ENCODE measurements at places on chromosomes 5 and 9. TPM values are rescaled to one million over a fixed set of nuclear protein-coding genes. Genes with fewer than 3 reads are reported as not detected.
A peak's percentile ranks its signal among the peaks of the same experiment; 100 is the strongest.

The ABLIM3 gene
- total RNA-seq = 32.8 TPM

The EQTN gene
- total RNA-seq = not detected

The OBP2B gene
- not detected for total RNA-seq

The NFIB gene
- 7.6 TPM for total RNA-seq

The ANKS6 gene
- 9.6 TPM for total RNA-seq

The SCGB3A2 gene
- total RNA-seq = not detected

The FRMPD1 gene
- total RNA-seq = not detected

The MAMDC4 gene
- 1.0 TPM for total RNA-seq

The ZNF454 gene
- not detected for total RNA-seq

The RASGRF2 gene
- total RNA-seq = 12.5 TPM

The ARL10 gene
- 2.5 TPM for total RNA-seq

The MLANA gene
- total RNA-seq = not detected

The RNF180 gene
- 0.79 TPM for total RNA-seq

The SPINK4 gene
- total RNA-seq = not detected

The COL27A1 gene
- 4.7 TPM for total RNA-seq

- DNase-seq = peak; percentile 45
Measured at GRCh38 chr5:75337366-75338021, 474 bp downstream of the HMGCR start.

GRCh38 chr9:93864840-93865239, 90.3 kb downstream of the BARX1 start:
- DNase-seq = no peak

DNA sequence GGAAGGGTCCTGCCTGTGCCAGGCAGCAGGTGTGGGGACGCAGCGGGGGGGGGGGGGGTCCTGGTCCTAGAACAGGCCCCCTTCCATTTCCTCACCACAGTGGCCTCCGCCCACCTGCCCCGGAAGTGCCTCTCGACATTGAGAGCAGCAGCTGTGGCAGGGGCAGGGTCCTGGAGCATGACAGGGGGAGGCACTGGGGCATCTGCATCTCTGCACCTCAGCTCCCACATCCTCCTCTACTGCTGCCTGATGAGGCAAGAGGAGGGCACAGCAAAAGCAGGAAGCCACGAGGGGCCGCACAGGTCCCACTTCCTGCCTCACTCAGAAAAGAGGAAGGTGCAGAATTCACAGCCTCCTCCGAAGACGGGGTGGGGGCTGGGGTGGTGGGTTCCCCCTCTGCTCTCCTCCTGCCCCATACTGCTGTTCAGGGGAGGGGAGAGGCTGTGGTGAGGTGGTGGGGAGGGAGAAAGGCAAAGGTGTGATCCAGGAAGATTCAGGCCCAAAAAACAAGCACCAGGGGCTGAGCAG, 14.8 kb downstream of the AKNA start:
- no peak for DNase-seq

DNA sequence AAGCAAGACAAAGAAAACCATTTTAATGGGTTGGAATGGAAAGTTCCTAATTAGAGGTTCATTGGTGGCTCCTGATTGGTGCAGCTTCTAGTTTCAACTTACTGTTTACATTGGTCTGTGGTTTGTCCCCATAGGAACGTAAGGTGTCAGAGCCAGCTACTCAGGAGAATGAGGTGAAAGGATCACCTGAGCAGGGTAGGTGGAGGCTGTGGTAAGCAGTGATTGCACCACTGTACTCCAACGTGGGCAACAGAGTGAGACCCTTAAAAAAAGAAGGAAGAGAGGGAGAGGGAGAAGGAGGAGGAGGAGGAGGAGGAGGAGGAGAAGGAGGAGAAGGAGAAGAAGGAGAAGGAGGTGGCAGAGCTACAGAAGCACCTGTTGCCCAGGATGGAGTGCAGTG, 30.4 kb downstream of the KCNIP1 start:
- DNase-seq = no peak

DNA sequence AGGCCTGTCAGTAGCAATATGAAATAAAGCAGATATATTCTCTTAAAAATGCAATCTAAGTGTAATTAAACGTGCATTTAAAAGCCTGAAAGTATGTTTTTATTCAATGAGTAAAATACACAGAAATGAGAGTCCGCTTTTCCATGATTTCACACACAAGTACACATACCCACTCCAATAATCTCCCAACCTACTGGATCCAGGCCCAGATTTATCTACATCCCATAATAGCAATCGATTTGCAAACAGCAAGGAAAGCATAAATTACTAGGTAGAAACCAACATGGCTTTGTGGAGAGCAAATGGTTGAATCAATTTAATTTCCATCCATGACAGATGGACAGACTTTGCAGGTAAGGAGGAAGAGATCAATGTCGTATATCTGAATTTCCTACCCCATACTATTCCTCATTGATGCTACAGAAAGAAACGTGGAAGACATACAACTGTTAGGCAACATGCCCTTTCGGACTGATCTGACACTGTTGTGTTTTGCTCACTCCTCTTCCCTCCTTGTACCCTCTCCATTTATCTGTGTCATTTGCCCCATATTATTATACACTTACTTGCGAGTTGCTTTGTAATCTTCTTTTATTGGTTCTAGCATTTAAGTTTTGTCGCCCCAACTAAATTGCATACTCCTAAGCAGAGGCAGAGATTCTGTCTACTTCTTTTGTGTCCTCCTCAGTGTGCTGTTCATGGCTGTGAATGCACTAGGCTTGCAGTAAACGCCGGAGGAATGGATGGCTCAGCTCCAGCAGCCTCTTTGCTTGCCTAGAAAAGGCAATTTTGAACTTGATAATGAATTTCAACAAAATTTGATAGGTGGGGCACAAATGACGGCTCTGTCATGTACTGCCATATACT, 133.6 kb downstream of the NFIB start:
- no peak for DNase-seq

GRCh38 chr9:2493529-2493928, 128.1 kb upstream of the VLDLR start:
- DNase-seq = no peak

DNA sequence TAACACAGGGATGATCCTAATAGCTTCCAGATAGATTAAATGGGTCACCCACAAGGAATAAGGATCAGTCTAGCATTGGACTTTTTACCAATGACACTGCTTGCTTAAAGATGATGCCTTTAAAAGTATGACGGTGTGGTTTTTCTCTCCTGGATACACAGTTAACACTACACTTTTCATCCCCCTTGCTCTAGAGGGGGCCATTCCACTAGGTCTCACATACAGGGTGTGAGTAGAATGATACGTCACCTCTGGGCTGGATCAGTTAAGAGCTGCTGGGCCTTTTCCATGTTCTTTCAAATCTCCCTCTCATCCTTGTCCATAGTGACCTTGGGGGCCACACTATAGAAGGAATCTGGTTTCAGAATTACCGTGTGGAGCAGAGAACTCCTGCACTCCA, 140.6 kb downstream of the FSTL4 start:
- DNase-seq = no peak

DNA sequence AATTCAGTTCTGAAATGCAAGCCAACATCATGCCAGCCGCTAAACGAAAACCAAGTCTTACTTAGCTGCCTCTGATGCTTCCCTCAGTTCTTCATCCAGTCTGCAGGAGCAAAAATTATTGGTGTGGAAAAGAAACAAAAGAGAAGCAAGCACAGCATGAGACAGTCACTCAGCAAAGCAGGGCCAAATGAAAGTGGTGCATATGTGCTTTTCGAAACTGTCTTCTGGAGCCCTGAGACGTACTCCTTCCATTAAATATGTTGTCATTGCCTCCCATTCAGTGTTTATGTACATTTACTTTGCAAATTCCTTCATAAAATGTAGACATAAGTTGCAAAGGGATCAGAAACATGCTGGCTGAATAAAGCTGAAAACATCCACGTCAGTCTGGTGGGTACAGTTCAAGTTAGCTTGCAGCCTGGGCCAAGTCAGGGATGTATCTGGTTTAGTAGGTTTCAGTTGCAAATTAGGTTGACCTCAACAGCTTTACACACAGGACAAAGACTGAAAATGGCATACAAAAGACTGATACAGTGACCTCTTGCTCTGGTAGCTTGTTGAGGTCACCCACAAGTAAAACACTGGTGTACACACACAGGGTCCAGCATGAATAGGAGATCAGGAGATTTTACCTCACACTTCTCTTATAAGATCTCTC, 139.7 kb upstream of the PCA3 start:
- DNase-seq = no peak

- no peak for DNase-seq
Measured at GRCh38 chr5:155631116-155631515, 617.6 kb downstream of the KIF4B start.

GRCh38 chr5:39580702-39581453, 156.1 kb upstream of the DAB2 start:
- peak; percentile 62 for DNase-seq

GRCh38 chr9:27719711-27720110, 146.4 kb upstream of the C9orf72 start:
- no peak for DNase-seq

- no peak for DNase-seq
Measured at GRCh38 chr5:178241231-178241663, 8.6 kb upstream of the PHYKPL start.

- no peak for DNase-seq
Measured at GRCh38 chr5:178415353-178415752, 174.8 kb downstream of the COL23A1 start.

- no peak for DNase-seq
Measured at GRCh38 chr5:138271281-138271680, 3.1 kb downstream of the GFRA3 start.

GRCh38 chr9:128702949-128703615, 779 bp downstream of the PKN3 start:
- peak; percentile 41 for DNase-seq

DNA sequence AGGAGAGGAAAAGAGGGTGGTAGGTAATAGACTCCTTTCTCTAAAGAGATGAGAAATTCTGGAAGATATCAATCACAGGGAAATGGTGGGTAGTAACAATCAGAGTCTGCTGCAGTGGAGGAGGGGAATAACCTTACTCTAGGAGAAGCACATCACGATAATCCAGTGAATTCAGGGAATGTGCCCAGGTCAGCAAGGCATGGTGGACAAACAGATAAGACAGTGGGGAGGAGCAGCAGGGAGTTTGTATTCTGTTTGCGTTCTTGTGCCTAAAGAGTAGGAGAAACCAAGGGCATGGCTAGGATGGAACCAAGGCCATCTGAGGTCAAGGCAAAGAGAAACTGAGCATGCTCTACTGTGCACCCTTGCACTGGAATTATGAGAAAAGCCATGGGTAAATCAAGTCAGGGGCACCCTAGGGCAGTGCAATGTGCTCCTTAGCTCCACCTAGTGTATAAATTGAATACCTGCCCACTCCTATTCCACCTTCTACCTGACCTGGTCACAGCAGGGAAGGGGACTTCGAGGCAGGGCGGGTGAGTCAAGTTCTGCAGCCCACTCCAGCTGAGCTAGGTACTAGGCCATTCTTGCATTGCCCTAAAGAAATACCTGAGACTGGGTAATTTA, 31.6 kb downstream of the RETREG1 start:
- no peak for DNase-seq

DNA sequence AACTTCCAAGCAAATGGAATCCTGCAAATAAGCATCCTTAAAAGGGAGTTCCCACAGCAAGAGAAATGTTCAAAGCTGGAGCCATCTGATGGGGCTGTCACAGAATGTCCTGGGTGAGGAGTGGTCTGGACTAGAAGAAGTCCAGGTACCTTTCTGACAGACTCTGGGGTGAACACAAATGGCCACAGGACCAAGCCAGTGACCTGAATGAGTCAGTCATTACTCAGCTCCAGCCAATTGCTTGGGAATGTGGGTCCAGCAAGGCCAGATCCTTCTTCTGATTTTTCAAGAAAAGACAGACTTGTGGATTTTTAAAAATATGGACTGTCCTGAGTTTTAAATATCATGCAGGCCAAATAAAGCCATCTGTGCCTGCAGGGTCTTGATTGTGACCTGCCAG, 30.1 kb downstream of the GALNT10 start:
- peak; percentile 80 for DNase-seq

DNA sequence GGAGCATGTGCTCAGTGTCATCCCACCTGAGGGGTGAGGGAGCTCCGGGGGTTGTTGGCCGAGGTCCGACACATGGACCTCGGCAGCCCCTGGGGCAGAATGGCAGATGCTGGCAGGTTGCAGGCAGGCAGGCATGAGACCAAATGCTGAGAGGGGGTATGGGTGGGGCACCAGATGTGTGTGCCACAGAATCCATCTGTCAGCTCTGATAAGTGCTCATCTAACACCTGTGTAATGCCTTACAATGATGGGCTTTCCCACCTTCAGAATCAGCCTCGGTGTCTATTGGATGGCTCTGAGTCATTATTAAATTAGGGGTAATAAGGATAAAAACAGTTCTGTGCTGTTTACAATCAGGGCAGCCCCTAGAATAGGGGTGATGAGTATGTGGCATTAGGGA, 73.1 kb upstream of the SAP30L start:
- no peak for DNase-seq

DNA sequence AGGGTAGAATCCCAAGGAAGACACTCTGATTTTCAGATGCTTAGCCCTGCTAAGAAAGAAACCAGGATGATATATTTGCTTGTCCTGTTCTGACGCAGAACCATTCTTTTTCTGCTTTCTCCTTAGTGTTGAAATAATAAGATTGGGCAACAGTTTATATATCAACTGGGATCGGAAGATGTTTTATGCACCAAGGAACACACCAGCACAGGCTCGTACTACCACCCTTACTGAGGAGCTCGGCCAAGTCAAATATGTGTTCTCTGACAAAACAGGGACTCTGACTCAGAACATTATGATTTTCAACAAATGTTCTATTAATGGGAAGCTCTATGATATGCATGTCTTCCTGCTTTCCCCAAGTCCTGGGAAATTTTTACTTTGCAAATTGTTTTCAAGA, 19.0 kb upstream of the RUSC2 start:
- DNase-seq = no peak

DNA sequence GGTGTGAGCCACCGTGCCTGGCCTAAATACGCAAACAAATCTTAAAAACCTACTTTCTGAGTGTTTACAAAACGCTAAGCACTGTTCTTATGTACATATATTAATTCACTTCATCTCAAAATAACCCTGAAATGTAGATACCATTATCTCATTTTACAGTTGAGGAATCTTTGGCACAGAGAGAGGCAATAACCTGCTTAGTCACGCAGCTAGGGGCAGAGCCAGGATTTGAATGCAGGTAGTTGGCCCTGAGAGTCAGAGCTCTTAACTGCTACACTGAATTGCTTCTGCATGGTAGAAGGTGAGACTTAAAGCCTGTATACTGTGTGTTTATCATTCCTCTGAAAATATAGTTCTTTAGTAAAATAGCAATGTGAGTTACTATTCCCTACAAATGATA, 21.9 kb downstream of the ARHGEF37 start:
- DNase-seq = no peak

DNA sequence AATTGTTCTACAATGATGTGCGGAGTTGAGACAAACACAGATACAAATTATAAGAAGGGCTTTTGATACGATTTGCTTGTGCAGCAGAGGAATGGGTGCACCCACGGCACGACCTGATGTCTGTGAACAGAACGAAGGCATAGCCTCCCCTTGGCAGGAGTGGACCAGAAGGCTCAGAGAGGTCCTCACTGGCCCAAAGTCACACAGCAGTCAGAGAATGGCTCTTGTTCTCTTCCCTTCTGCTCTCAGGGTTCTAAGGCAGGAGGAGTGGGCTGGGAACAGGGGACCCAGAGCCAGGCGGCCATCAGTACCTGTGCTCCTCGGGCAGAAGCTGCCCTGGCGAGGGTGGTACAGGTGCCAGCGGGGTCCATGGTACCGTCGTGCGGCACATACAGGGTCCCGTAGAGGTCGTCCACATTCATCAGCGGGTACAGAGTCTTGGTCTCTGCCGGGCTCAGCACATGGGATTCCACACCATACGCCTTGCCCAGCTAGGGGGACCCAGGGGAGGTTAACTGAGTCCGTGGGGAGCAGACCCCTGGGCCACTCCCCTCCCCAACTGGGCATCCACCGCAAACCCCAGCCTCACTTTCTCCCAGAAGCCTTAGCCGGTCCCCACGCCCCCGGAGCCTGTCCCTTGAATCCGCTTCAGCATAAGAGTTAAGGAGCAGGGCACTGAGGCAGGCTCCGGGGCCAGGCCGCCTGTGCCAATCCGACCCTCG, 7.0 kb downstream of the SARDH start:
- no peak for DNase-seq

Data from SJSA1 (cell line).